CD4-positive, alpha-beta memory T cell (primary cell): ENCODE measurements at places on chromosomes 12 and 14. TPM values are rescaled to one million over a fixed set of nuclear protein-coding genes. Genes with fewer than 3 reads are reported as not detected.
A peak's percentile ranks its signal among the peaks of the same experiment; 100 is the strongest.

DNA sequence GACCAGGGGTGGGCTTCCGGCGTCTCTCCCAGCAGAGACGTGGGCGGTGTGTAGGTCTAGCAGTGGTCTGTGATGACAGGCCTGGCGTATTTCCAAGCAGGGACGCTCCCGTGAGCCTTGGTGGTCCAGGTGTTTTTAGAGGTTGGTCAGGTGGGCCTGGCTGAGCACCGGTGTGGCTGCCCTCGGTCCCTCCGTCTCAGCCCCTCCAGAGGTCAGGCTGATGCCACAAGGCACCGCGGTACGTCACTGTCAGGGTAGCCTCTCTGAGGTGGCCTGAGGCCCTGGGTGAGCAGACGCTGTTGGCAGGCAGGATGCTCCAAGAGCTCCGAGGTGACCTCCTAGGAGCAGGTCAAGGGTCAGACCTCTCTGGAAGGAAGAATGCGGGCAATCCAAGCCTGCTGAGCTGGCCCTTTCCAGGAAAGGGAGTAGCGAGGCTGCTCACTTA, 13.6 kb downstream of the MTA1 start:
- H3K36me3 ChIP-seq, result no peaks in the 10 kb centered on the region
- H3K27ac ChIP-seq, result no peak overlapping the region
- no peaks in the 10 kb centered on the region for H3K27me3 ChIP-seq
- H3K4me1 ChIP-seq, result no peaks in the 10 kb centered on the region

- H3K36me3 ChIP-seq, result no peaks in the 10 kb centered on the region
- H3K4me3 ChIP-seq, result no peak overlapping the region
- no peaks in the 10 kb centered on the region for H3K27me3 ChIP-seq
- no peak for DNase-seq
- H3K4me1 ChIP-seq, result no peaks in the 10 kb centered on the region
Observed at GRCh38 chr12:2384533-2385351, 332.0 kb downstream of the CACNA1C start.

DNA sequence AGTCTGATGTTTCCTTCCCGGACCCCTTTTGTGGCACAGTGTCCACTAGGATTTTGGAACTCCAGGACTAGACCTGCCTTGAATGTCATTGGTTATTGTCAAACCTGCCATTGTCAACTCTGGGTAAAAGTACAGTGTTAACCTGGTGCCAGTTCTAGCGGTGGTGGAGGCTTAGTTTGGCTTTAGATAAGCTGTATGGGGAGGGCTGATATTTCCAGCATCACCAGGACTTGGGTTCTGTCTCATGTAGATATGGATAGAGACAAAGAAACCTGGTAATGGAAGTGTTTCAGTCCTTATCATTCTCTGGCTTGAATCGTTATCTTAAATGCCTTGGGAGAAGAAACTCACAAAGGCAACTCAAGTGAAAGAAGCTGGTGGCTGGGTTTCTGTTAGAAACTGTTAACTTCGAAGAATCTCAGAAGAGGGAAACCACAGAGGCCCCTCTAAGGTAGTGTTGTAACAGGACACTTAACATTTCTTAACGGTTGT, 10.6 kb downstream of the CHST11 start:
- H3K27me3 ChIP-seq, result no peaks in the 10 kb centered on the region
- no peak overlapping the region for H3K27ac ChIP-seq
- no peak for DNase-seq

Gene AHNAK2
- total RNA-seq, result 0.06 TPM

DNA sequence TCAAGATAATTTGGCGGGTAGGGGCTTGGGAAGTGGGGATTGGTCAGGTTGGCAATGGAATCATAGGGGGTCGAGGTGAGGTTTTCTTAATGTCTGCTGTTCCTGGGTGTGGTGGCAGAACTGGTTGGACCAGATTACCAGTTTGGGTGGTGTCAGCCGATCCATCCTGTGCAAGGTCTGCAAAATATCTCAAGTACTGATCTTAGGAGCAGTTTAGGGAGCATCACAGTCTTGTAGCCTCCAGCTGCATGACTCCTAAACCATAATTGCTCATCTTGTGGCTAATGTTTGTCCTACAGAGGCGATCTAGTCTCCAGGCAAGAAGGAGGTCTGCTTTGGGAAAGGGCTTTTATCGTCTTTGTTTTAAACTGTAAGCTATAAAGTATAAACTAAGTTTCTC, 868.4 kb downstream of the DIO2 start:
- no peak for DNase-seq
- no peaks in the 10 kb centered on the region for H3K4me1 ChIP-seq
- H3K36me3 ChIP-seq, result no peaks in the 10 kb centered on the region
- H3K27ac ChIP-seq, result no peak overlapping the region
- no peak overlapping the region for H3K4me3 ChIP-seq
- no peaks in the 10 kb centered on the region for H3K27me3 ChIP-seq

Gene TMEM119
- total RNA-seq, result 0.30 TPM

- peaks cover 61% of the 10 kb centered on the region for H3K36me3 ChIP-seq
- H3K27ac ChIP-seq, result no peak overlapping the region
- H3K4me1 ChIP-seq, result no peaks in the 10 kb centered on the region
- H3K27me3 ChIP-seq, result no peaks in the 10 kb centered on the region
- DNase-seq, result no peak
Observed at GRCh38 chr12:112967306-112967705, 11.0 kb upstream of the OAS2 start.

DNA sequence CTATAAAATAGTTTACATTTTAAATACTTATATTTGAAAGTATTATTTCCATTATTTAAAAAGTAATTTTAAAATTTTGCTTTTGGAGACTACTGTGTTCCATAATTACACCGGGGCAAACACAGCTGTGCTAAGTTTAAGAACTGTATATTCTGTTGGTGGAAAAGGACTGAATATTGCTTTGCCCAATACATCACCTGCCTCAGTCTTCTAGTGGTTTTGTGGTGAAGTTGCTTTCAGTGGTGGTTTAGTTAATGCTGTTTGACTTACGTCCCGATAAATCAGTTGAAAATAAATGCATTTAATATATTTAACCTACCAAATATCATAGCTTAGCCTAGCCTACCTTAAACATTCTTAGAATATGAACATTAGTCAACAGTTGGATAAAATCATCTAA, 23.4 kb downstream of the FBXO34 start:
- peak; percentile 20 for DNase-seq
- peaks cover 32% of the 10 kb centered on the region for H3K4me1 ChIP-seq
- H3K27me3 ChIP-seq, result no peaks in the 10 kb centered on the region
- no peaks in the 10 kb centered on the region for H3K36me3 ChIP-seq

DNA sequence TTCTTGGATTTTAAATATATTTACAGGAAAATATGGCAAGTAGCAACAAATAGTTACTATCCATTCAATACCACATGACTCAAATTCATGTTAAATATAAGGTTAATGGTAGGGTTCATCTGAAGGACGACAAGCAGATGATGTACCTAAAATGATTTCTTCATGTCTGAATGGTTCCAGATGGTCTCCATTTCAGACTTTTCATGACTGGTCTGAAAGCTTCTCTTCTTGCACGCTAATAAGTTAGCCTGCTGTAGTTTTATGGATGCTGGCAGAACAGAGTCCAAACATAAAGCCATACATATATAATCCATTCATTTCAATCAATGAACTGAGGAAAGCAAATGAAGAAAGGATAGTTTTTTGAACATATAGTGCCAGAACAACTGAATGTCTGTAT, 257.0 kb upstream of the MGAT4C start:
- no peaks in the 10 kb centered on the region for H3K4me1 ChIP-seq
- no peak overlapping the region for H3K4me3 ChIP-seq
- DNase-seq, result no peak
- no peaks in the 10 kb centered on the region for H3K36me3 ChIP-seq
- no peak overlapping the region for H3K27ac ChIP-seq
- H3K27me3 ChIP-seq, result no peaks in the 10 kb centered on the region

DNA sequence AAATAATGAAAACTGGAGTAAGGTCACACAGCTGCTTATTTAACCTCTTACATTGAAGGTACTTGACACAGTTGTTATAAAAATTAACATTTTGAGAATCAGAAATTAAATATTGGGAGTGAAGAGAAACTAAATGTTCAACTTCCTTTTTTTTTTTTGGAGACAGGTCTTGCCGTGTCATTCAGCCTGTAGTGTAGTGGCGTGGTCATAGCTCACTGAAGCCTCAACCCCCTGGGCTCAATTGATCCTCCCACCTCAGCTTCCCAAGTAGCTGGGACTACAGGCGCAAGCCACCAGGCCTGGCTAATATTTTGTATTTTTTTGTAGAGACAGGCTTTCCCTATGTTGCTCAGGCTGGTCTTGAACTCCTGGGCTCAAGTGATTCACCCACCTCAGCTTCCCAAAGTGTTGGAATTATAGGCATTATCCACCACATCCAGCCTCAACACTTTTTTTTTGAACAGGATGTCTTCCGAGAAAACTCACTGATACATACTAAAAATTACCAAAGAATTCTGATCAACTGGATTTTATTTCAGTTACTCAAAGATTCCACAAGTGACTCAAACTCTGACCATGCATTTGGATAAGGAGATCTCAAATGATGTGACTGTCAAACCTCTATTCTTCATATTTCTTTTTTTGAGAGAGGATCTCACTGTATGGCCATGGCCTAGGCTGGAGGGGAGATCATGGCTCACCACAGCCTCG, 35.4 kb downstream of the SGPP1 start:
- no peaks in the 10 kb centered on the region for H3K36me3 ChIP-seq
- H3K27ac ChIP-seq, result no peak overlapping the region
- no peak overlapping the region for H3K4me3 ChIP-seq
- no peak for DNase-seq
- H3K27me3 ChIP-seq, result no peaks in the 10 kb centered on the region
- no peaks in the 10 kb centered on the region for H3K4me1 ChIP-seq

DNA sequence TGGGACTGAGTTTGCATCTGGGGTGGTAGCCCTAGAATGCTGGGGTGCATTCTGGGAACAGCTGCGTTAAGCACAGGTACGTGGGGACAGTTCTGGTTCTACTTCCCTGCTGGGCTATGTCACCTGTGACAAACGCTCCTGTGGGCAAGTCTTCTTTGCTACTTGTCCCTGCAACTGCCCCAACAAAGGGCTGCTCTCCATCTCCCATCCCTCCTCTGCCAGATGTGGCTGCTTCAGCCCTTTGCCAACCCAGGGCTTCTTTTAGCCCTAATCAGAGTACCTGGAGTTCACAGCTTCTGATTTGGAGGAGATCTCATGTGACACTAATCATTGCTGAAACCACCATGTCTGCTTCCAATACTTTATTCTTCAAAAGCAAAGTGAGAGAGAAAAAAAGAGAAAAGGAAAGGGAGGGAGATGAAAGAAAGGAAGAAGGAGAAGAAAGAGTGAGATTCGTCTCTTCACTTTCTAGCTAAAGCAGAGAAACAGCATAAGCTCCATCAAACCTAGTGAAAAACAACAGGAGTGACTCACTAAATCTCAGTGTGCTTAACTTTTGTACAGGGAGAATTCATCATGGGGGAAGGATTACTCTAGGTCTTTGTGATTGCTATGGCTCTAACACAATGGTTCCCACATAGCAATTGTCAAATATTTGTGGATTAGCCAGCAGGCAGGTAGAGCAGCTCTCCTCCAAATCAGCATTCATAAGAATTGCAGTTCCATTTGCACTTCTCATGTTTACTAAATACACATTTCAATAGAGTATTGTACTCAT, 174.8 kb downstream of the LRIG3 start:
- H3K27me3 ChIP-seq, result no peaks in the 10 kb centered on the region
- DNase-seq, result no peak
- no peaks in the 10 kb centered on the region for H3K4me1 ChIP-seq

GRCh38 chr14:68363843-68364767, 428.8 kb downstream of the ZFP36L1 start:
- H3K36me3 ChIP-seq, result no peaks in the 10 kb centered on the region
- no peak overlapping the region for H3K27ac ChIP-seq
- no peaks in the 10 kb centered on the region for H3K27me3 ChIP-seq

GRCh38 chr12:68374307-68374982, 42.3 kb upstream of the MDM1 start:
- H3K4me3 ChIP-seq, result peak overlapping the region; percentile 4
- peaks cover 39% of the 10 kb centered on the region for H3K4me1 ChIP-seq
- H3K27ac ChIP-seq, result peak overlapping the region; percentile 24
- H3K36me3 ChIP-seq, result no peaks in the 10 kb centered on the region
- no peaks in the 10 kb centered on the region for H3K27me3 ChIP-seq

DNA sequence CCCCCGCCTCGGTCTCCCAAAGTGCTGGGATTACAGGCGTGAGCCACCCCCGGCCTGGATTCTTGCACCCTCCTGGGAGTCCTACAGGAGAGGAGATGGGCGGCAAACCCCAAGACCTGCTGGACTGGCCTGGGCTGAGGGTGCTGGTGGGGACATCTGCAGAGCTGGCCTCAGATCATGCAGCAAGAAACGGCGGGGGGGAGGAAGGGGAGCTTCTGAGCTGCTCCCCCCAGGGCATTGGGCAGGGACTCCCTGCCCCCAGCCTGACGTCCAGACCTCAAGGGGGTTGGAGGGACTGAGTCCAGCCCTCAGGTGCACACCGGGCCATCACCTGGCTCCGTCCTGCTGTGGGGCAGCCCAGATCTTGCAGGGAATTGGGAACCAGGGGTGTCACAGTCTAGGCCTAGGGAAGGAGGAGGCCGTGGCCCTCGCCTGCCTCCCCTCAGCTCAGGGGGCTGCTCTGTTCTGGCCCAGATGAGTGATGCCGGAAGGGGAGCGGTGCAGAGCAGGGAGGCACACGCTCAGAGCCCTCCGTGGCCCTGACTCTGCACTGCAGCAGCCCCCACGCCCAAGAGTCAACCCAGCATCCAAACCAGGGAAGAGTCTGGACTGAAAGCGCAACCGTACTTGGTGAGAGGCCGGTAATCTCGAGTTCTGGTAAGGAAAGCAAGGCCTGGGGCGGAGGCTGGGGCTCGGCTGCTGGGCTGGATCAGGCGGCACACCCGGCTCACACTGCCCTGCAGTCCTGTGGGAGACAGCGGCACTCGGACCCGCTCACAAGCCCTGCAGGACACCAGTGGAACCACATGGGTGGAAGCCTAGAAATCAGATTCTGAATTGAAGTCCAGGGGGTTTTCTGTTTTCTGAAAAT, 8.9 kb upstream of the AMN start:
- DNase-seq, result no peak
- no peaks in the 10 kb centered on the region for H3K36me3 ChIP-seq
- H3K27ac ChIP-seq, result no peak overlapping the region

DNA sequence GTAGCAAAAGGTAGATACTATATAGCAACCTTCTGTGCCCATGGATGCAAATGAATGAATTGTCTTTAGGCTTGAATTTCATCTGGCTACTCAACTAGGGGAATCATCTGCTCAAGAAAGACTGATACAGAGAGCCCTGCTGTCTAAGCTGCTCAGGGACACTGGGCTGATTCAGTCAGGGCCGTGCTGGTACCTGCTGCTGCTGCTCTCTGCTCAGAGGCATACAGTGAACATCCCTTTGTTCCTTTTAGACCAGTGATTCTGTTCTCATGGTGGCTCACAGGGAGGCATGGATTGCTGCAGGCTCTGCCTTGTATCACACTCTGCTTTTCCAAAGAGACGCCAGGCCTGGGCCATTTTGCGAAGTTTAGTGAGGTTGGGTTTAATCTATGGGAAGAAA, 14.1 kb downstream of the EIF2B2 start:
- no peak for DNase-seq
- H3K27ac ChIP-seq, result no peak overlapping the region
- H3K36me3 ChIP-seq, result peaks cover 48% of the 10 kb centered on the region
- H3K4me3 ChIP-seq, result no peak overlapping the region

GRCh38 chr12:6026998-6027397, 81.9 kb upstream of the ANO2 start:
- H3K27ac ChIP-seq, result no peak overlapping the region
- H3K36me3 ChIP-seq, result no peaks in the 10 kb centered on the region
- no peaks in the 10 kb centered on the region for H3K27me3 ChIP-seq
- H3K4me3 ChIP-seq, result no peak overlapping the region
- no peaks in the 10 kb centered on the region for H3K4me1 ChIP-seq
- no peak for DNase-seq

Gene PDE3A
- not detected for total RNA-seq

Gene TCL1A
- total RNA-seq, result not detected

GRCh38 chr12:27807063-27807703, 27.1 kb upstream of the MANSC4 start:
- H3K4me1 ChIP-seq, result peaks cover 4% of the 10 kb centered on the region
- H3K4me3 ChIP-seq, result peak overlapping the region; percentile 13
- no peaks in the 10 kb centered on the region for H3K36me3 ChIP-seq
- H3K27me3 ChIP-seq, result no peaks in the 10 kb centered on the region
